ENCODE measurements at places on chromosomes 5 and 9.

DNA sequence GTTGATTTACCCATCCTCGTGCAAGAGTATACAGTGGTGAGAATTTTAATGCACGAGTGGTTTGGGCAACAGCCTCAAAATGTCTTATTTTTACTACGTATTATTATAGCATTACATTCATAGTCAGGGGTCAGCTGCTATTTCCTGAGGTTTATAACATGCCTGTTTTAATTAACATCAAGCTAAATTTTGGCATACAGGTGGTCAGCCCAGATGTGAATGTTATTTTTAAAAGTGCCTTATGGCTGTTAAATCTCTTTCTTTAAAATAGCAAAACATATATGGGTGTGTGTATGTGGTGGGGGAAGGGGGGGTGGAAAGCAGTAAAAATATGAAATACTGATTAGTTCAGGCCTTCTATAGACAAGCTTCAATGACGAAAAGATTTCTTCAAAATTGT lies 424.5 kb upstream of the CLINT1 start:
- DNase-seq, result no peak

DNA sequence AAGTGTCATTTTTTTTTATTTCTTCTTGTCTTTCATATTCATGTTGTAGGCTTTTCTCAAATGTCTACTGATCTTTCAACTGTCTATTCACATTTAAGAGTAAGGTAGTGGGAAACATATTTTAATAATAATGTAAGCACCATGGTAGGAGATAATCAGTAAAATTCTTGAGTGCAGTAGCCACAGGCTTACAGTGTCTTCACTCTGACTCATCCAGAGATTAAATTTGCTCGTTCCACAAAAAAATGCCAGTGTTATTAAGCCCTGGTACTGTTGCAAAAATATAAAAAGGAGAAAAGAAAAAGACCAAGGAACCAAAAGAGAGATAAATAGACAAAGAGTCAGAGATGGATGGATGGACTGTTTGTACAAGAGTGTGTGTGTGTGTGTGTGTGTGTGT lies 43.0 kb downstream of the PARP8 start:
- no peak for DNase-seq

GRCh38 chr5:173823721-173824567 lies 64.2 kb upstream of the CPEB4 start:
- no peak for DNase-seq

DNA sequence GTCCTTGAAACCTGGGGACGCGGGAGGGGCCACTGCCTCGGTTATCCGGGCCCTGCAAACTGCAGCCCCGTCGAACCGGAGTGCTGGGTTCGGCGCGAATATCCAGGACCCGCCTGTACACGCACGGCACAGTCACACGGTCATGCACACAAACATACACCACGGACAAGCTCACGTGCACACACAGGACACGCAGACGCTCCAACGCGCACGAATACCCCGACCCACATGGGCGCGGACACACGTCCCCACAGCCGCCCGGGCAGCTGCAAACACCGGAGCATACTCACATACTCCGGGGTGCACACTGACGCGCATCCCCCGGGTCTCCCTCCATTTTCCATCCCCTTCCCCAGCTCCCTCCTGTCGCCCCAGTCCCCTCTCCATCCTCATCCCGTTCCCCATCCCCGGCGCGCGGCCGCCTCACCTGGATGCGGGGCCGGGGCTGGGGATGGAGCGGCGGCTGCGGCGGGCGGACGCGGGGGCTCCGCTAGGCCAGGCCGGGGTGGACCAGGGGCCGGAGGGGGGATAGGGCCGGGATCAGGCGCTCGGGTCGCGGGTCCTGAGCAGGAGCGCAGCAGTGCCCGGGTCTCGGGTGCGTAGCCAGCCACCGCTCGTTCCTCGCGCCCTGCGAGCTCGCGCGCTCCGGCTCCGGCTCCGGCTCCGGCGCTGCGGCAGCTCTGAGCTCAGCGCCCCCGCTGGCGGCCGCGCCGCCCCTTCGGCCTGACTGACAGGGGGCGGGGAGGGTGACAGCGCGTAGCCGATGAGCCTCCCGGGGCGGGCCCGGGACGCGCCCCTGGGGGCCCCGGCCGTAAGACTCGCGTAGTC lies at the start of the genes EIF4E1B and SNCB:
TSS of gene EIF4E1B (plus strand) at position 823 of the 828 bp plus-strand sequence. CDS start 12,113 bp downstream, outside the sequence.
TSS of gene SNCB (minus strand) at position 682 of the 828 bp plus-strand sequence. CDS start 880 bp downstream, outside the sequence.
- no peak for DNase-seq

- DNase-seq, result no peak
Observed at GRCh38 chr9:10104774-10105173, 508.0 kb downstream of the PTPRD start.

DNA sequence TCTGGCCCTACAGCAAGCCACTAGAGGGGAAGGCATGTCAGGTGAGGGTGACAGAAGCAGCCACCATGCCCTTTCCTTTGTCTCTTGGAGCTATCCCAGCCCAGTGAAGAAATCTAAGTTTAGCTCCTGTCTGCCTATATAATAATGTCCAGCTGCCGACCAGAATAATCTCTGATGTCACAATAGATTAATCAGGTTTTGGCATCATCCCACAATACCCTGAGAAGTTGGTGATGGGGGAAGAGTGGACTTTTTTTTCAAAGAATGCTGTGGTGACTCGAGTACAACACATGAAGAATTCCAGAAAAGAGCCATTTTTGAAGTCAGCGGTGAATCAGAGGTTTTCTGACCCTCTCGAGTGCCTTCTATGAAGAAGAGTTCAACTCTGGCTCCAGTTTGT lies 1.7 kb upstream of the TSLP start:
- no peak for DNase-seq

GRCh38 chr9:34457266-34458012 lies 931 bp downstream of the FAM219A start:
- no peak for DNase-seq

- DNase-seq, result no peak
Observed at GRCh38 chr9:110025551-110026170, 182.3 kb downstream of the C9orf152 start.

DNA sequence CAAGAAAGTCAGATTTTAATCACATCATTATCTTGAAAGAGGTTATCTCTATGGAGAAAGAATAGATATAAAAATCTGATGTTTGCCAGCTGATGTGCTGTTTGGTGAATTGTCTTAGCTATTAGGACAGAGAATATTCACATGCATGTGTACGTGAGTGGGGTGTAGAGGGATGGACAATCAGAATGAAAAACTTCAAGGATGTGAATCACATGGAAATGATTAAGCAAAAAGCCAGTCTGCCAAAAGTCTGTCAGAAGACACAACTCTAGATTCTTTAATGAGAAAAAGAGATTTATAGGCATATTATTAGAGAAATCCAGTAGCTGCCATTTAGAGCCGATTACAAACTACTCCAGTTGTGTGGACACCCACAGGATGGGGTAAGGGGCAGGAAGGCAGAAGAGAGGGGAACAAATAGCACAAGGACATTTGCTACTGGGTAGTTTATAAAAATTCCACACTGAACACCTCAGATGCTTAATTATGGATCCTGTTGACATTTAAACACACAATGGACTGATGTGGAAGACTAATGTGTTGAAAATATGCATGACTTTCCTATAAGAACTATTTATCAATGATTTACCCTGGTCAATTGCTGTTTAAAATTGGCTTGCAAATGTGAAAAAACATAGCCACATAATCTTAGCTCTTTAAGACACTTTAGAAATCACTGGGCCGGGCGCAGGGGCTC lies 127.4 kb downstream of the PTTG1 start:
- no peak for DNase-seq

DNA sequence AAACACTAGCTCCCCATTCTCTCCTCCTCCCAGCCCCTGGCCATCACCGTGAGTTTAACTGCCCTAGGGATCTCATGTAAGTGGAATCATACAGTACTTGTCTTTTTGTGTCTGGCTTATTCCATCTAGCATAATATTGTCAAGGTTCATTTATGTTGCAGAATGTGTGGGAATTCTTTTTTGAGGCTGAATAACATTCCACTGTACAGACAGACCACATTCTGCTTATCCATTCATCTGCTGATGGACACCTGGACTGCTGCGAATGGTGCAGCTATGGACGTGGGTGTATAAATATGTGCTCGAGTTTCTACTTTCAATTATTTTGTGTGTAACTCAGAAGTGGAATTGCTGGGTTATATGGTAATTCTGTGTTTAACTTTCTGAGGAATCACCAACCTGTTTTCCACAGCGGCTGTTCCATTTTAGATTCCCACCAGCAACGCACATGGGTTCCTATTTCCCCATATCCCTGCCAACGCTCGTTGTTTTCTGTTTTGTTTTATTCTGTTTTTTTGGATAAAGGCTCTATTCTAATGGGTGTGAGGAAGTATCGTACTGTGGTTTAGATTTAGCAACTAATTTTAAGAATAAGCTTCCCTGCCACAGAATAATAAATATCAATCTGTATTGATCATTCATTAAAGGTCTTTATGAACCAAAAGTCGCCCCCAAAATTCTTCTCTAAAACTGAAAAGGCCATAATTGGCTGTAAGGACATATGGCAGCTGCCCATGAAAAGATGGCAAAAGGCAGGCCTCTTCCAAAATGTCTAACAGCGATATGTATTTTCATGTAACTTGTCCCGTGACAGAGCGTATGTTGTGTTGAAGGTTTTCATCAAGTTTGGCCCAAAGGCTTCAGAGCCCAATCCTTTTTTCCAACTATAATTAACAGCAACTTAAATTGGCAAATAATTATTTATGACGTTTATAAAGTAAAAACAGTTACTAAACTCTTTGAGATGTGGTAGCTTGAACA lies 70.3 kb downstream of the DAP start:
- DNase-seq, result no peak

GRCh38 chr5:13745508-13745907 lies 199.0 kb downstream of the DNAH5 start:
- no peak for DNase-seq

DNA sequence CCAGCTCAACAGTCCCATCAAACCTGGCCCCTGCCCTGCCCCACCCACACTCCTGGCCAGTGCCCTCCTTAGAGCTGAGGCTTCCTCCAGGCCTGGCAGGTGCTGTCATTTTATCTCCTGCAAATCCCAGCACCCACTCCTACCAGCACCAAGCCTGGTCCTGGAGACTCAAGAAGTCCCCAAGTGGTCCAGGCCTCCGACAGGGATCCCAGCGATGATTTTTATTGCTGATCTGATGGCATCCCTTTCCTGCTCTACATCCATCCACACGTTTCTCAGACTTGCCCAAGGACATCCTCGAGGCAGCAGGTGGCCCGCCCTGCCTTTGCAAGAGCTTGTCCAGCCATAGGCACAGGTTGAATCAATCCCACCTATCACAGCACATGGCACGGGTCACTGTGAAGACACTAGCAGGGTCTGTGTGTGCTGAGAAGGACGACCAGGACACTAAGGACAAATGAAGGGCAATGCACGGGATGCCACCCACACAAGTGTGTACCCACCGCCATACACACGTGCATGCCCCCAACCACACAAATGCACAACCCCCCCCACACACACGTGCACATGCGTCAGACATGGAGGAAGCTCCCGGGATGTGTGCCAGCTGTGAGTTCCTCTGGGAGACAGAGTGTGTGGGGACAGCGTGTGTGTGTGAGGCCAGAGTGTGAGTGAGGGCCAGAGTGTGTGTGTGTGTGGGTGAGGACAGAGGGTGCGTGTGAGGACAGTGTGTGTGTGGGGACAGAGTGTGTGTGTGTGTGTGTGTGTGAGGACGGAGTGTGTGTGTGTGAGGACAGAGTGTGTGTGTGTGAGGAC lies 62.4 kb upstream of the UBAC1 start:
- DNase-seq, result no peak

DNA sequence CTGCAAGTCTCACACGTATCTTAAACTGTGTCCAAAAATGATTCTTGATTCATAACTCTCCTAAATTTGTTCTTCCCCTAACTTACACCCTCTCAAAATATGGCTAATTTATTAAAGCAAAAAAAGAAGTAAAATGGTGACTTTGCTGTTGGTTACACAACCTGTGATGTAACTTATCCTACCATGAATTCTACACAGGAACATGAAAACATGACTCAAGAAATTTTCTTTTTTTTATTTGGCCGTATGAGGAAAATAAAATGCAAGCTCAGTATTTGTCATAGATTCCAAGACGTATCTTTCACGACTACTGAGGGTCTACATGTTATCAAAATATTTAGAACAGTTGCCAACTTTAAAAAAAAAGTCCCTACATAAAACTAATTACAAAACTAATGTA lies 9.2 kb downstream of the LIFR start:
- no peak for DNase-seq

DNA sequence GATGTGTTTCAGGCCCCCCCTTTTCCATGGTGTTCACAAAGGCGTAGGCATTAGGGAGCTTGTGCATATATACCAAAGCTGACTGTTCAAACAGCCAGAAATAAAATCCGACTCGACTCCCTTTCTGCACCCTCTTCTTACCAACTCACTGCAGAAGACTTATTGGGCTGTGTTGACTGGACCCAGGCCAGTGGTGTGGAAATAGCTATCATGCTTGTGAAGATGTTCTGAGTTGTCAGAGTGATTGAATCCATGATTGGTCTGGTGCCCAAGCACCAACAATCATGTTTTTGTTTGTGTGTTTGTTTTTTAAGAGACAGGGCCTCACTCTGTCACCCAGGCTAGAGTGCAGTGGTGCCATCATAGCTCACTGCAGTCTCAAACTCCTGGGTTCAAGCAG lies 21.6 kb downstream of the TJP2 start:
- DNase-seq, result no peak

- DNase-seq, result no peak
Observed at GRCh38 chr9:110125763-110126351, 82.1 kb downstream of the C9orf152 start.

GRCh38 chr9:124105266-124105665 lies 93.7 kb downstream of the LHX2 start:
- DNase-seq, result no peak

GRCh38 chr5:57779383-57780223 lies 297.0 kb upstream of the ACTBL2 start:
- DNase-seq, result no peak

GRCh38 chr9:76818271-76818670 lies 54.0 kb downstream of the PCA3 start:
- no peak for DNase-seq

GRCh38 chr9:74379718-74380117 lies 117.4 kb upstream of the RORB start:
- DNase-seq, result no peak

DNA sequence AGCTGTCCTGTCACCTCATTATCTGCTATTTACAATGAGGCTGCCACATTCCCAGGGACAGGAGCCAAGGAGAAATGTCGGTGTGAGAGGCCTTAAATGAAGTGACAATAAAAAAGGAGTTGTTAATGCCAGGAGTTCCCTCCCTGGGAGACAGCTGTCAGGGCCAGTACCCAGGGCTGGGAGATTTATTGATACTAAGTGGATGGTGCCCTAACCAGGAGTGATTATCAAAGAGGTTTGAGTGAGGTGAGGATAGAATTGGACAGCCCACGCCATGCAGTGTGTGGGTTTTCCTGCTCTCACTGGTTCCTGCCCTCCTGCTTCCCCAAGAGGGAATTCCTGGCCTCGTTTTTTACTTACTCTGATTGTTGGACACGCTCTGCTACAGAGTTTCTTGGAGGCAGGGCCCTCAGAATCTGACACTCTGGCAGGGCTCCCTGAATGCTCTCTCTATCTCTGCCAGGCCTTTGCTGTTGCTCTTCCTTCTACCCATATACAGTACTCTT lies 150.8 kb downstream of the GRIA1 start:
- no peak for DNase-seq

GRCh38 chr9:114894206-114894605 lies 36.2 kb downstream of the TNFSF8 start:
- DNase-seq, result no peak

GRCh38 chr9:37002036-37002412 lies 32.0 kb downstream of the PAX5 start:
- DNase-seq, result no peak

- DNase-seq, result no peak
Observed at GRCh38 chr5:32392039-32392438, 52.5 kb downstream of the ZFR start.

Measured in stimulated activated naive CD4-positive, alpha-beta T cell (primary cell).